ENCODE measurements at places on chromosomes 1 and 21. TPM values are rescaled to one million over a fixed set of nuclear protein-coding genes. Genes with fewer than 3 reads are reported as not detected.

Gene LCE2B
- not detected for total RNA-seq

- no peak for DNase-seq
- H3K36me3 ChIP-seq, result peaks cover 5% of the 10 kb centered on the region
- H3K27ac ChIP-seq, result no peak overlapping the region
- H3K4me3 ChIP-seq, result no peak overlapping the region
These were observed 4.8 kb downstream of the MGST3 start for GRCh38 chr1:165635823-165636222.

- no peak overlapping the region for H3K4me3 ChIP-seq
- H3K36me3 ChIP-seq, result no peaks in the 10 kb centered on the region
- H3K27ac ChIP-seq, result no peak overlapping the region
- H3K4me1 ChIP-seq, result no peaks in the 10 kb centered on the region
- no peaks in the 10 kb centered on the region for H3K27me3 ChIP-seq
These were observed 36.8 kb downstream of the KCNAB2 start for GRCh38 chr1:6082430-6082971.

- H3K4me3 ChIP-seq, result no peak overlapping the region
- H3K27me3 ChIP-seq, result no peaks in the 10 kb centered on the region
- H3K36me3 ChIP-seq, result no peaks in the 10 kb centered on the region
- no peaks in the 10 kb centered on the region for H3K4me1 ChIP-seq
- DNase-seq, result no peak
These were observed 9.8 kb upstream of the CR1 start for GRCh38 chr1:207486198-207486597.

GRCh38 chr1:175073633-175074032 lies 6.0 kb downstream of the TNN start:
- DNase-seq, result peak; percentile 56
- no peak overlapping the region for H3K27ac ChIP-seq
- H3K4me3 ChIP-seq, result peak overlapping the region; percentile 61
- H3K36me3 ChIP-seq, result no peaks in the 10 kb centered on the region
- H3K27me3 ChIP-seq, result no peaks in the 10 kb centered on the region
- H3K4me1 ChIP-seq, result peaks cover 14% of the 10 kb centered on the region

- H3K36me3 ChIP-seq, result no peaks in the 10 kb centered on the region
- no peaks in the 10 kb centered on the region for H3K27me3 ChIP-seq
- no peak overlapping the region for H3K4me3 ChIP-seq
- no peaks in the 10 kb centered on the region for H3K4me1 ChIP-seq
- no peak for DNase-seq
- H3K27ac ChIP-seq, result no peak overlapping the region
These were observed 54.0 kb upstream of the ATP5PO start for GRCh38 chr21:33969581-33969980.

- H3K4me1 ChIP-seq, result no peaks in the 10 kb centered on the region
- H3K4me3 ChIP-seq, result no peak overlapping the region
- H3K36me3 ChIP-seq, result no peaks in the 10 kb centered on the region
- no peaks in the 10 kb centered on the region for H3K27me3 ChIP-seq
- no peak for DNase-seq
These were observed 1.1 kb upstream of the SLC2A5 start for GRCh38 chr1:9070486-9070885.

DNA sequence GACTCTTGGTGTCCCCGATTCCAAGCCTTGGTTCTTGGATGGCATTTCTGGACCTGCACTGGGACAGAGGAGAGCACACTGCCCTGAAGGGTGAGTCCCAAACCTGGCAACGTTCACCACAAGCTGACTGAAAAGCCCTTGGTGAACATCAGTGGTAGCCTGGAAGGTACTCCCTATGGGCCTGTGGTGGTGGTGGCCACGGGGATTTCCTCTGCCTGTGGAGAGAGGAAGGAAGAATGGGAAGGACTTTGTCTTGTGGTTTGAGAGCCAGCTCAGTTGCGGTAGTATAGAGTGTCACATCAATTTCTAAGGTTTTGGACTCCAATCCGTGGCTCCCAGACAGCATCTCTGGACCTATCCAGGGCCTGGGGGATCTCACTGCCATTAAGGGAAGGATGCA lies 50.7 kb downstream of the DNAH14 start:
- no peak overlapping the region for H3K27ac ChIP-seq
- H3K36me3 ChIP-seq, result peaks cover 18% of the 10 kb centered on the region
- peaks cover 20% of the 10 kb centered on the region for H3K27me3 ChIP-seq
- H3K4me1 ChIP-seq, result no peaks in the 10 kb centered on the region

DNA sequence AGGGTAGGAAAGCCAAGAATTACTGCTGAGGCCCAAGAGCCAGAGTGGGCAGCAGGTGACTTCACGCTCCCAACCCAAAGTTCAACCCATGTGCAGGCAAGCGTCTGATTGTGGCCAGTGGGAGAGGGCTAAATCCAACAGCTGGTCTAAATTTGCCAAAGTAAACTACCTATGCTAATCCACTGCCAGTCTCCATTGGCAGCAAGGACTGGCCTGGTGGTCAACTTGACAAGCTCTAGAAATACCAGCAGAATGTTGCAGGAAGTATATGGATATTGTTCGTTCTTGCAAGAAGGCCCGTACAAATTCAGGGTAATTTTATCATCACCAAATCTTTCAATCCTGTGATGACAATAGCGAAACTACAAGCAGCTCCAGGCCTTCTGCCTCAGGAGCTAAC lies 1.5 kb downstream of the TMEM63A start:
- no peak overlapping the region for H3K27ac ChIP-seq
- H3K4me3 ChIP-seq, result peak overlapping the region; percentile 78
- no peaks in the 10 kb centered on the region for H3K27me3 ChIP-seq

- H3K4me1 ChIP-seq, result no peaks in the 10 kb centered on the region
- peaks cover 14% of the 10 kb centered on the region for H3K36me3 ChIP-seq
- H3K27ac ChIP-seq, result peak overlapping the region; percentile 72
- DNase-seq, result peak; percentile 81
- H3K4me3 ChIP-seq, result no peak overlapping the region
These were observed 1.2 kb downstream of the ANP32E start for GRCh38 chr1:150234566-150235293.

GRCh38 chr1:65229201-65229600 lies 80.1 kb upstream of the DNAJC6 start:
- H3K36me3 ChIP-seq, result no peaks in the 10 kb centered on the region
- H3K27ac ChIP-seq, result no peak overlapping the region
- H3K4me1 ChIP-seq, result no peaks in the 10 kb centered on the region
- no peak for DNase-seq
- no peak overlapping the region for H3K4me3 ChIP-seq
